ENCODE measurements at places on chromosomes 2 and 18. TPM values are rescaled to one million over a fixed set of nuclear protein-coding genes. Genes with fewer than 3 reads are reported as not detected.

Gene MATN3
- 0.40 TPM for polyA plus RNA-seq

Gene CCDC74B
- 0.21 TPM for polyA plus RNA-seq

Gene SCN7A
- polyA plus RNA-seq = 1.4 TPM

Gene FAM124B
- polyA plus RNA-seq = 1.1 TPM

Gene ANKRD23
- 529 TPM for polyA plus RNA-seq

Gene PSTPIP2
- 0.48 TPM for polyA plus RNA-seq

Gene PAIP2B
- polyA plus RNA-seq = 2.7 TPM

Gene MEIS1
- polyA plus RNA-seq = 2.1 TPM

Gene AGXT
- polyA plus RNA-seq = 1.3 TPM

DNA sequence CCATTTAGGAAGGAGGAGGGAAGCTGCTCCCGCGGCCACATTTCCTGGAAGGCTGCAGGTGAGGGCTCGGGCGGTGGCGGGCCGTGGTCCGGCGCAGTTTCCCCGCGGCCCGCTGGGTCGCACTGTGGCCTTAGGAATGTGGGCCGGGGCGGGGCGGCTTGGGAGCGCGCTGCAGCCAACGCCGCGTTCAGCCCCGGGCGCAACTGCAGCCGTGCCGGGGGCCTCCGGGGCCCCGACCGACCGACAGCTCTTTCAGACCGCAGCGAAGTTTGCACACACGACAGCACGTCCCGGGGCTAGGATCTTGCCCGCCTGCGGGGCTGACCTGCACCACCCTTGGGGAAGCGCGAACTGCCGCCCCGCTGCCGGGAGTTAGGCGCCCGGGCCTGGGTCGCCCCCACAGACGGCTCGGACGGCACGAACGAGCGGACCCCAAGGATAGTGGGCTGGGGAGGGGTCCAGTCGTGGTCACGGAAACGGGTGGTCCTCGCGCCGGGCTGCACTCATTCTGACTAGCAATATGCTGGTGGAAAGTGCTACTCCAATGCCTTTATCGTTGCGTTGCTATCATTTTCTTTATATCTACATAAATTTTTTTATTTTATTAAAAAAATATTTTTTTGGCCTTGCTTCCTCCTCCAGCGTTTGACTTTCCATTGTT is 69.9 kb upstream of the DLX2 start:
- H3K4me1 ChIP-seq = no peaks in the 10 kb centered on the region
- H3K27ac ChIP-seq = no peak overlapping the region
- H3K4me3 ChIP-seq = peak overlapping the region; percentile 75
- no peaks in the 10 kb centered on the region for H3K36me3 ChIP-seq
- DNase-seq = peak; percentile 78

- DNase-seq = no peak
- peak overlapping the region; percentile 60 for H3K4me3 ChIP-seq
- H3K27ac ChIP-seq = peak overlapping the region; percentile 24
- H3K4me1 ChIP-seq = peaks cover 18% of the 10 kb centered on the region
- no peaks in the 10 kb centered on the region for H3K27me3 ChIP-seq
- H3K36me3 ChIP-seq = no peaks in the 10 kb centered on the region
These were observed 8.9 kb upstream of the TMEM185B start for GRCh38 chr2:120231974-120232635.

- H3K36me3 ChIP-seq = no peaks in the 10 kb centered on the region
- no peaks in the 10 kb centered on the region for H3K27me3 ChIP-seq
- H3K4me3 ChIP-seq = peak overlapping the region; percentile 76
- no peaks in the 10 kb centered on the region for H3K4me1 ChIP-seq
- DNase-seq = no peak
These were observed 495 bp downstream of the TMEM169 start for GRCh38 chr2:216082117-216082711.

- H3K4me1 ChIP-seq = no peaks in the 10 kb centered on the region
- no peaks in the 10 kb centered on the region for H3K27me3 ChIP-seq
- DNase-seq = peak; percentile 27
- H3K27ac ChIP-seq = no peak within 1 kb of the TSS
- peak within 1 kb of the TSS; percentile 74 for H3K4me3 ChIP-seq
- no peaks in the 10 kb centered on the region for H3K36me3 ChIP-seq
These were observed at the start of gene L3MBTL4 for GRCh38 chr18:6414723-6415417. TSS of gene L3MBTL4 (minus strand) at chr18:6414911. CDS start at chr18:6311625, 103,286 bp downstream.

GRCh38 chr2:233480490-233481202 is 85.9 kb downstream of the USP40 start:
- H3K4me3 ChIP-seq = no peak overlapping the region
- DNase-seq = peak; percentile 93
- H3K27ac ChIP-seq = peak overlapping the region; percentile 56
- peaks cover 79% of the 10 kb centered on the region for H3K36me3 ChIP-seq
- peaks cover 21% of the 10 kb centered on the region for H3K4me1 ChIP-seq

DNA sequence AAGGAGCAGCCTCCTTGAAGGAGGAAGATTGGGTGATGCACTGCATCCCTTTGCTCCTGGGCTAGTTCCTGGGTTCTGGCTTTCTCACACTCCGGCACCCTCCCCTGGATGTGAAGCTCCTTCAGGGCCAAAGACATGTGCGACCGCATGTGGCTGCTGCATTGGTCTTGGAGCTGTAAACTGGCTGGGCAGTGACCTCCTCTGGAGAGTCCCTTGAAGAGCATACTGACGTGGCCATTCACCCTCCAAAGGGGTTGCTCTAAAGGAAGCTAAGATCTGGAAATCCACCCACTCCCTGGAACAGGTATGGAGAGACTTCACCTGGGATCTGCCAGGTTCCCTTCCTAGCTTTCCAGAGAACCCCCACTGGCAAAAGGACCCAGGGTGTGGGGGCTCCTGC is 62.1 kb downstream of the TMEM17 start:
- no peak overlapping the region for H3K4me3 ChIP-seq
- no peaks in the 10 kb centered on the region for H3K27me3 ChIP-seq
- DNase-seq = no peak
- H3K4me1 ChIP-seq = no peaks in the 10 kb centered on the region
- H3K27ac ChIP-seq = no peak overlapping the region
- H3K36me3 ChIP-seq = no peaks in the 10 kb centered on the region

DNA sequence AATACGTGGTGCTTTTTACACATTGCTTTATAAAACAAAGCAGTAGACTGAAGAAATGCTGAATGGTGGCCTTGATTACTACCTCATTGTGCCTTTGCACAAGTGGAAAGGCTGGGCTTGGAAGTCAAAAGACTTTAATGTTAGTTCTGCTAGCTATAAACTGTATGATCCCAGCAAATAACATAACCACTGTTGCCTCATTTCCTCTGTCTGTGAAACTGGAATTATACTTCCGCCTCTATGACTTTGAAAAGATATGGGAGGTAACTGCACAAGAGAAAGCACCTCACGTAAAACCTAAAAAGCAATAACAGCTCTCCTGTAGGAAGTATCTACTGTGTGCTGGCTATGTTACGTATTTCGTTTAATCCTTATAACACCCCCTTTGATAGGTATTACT is 43.4 kb upstream of the DSC1 start:
- H3K27me3 ChIP-seq = no peaks in the 10 kb centered on the region
- H3K27ac ChIP-seq = no peak overlapping the region
- H3K36me3 ChIP-seq = no peaks in the 10 kb centered on the region
- H3K4me1 ChIP-seq = no peaks in the 10 kb centered on the region
- H3K4me3 ChIP-seq = no peak overlapping the region

DNA sequence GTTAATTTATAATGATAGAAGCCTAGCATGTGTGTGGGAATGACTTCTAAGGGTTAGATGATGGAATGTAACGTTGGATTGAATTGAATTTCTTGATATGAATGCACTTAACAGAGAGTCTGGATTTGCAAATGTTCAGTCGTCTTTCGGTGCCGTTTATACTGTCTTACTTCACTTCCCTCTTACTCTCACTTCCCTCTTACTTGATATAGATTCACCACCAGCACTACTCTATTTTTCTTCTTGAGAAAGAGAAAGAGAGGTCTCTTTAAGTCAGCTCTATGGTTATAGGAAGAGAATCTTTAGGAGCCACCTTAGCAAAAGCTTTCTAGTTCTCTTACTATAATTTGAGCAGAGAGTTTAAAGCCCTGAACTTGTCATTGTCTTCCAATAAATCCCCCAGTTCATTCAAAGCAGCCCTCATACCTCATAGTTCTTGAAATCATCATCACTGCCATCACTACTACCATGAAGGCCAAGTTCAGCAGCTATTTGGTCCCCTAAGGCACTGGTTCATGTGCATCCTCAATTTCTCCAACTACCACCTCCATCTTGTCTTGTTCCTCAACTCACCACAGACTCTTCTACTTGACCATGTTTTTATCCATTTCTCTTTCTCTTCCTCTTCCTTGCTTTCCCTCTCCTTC is 501.7 kb upstream of the TCF4 start:
- no peaks in the 10 kb centered on the region for H3K27me3 ChIP-seq
- DNase-seq = no peak
